ENCODE measurements at places on chromosomes 7 and 10.
A peak's percentile ranks its signal among the peaks of the same experiment; 100 is the strongest.

DNA sequence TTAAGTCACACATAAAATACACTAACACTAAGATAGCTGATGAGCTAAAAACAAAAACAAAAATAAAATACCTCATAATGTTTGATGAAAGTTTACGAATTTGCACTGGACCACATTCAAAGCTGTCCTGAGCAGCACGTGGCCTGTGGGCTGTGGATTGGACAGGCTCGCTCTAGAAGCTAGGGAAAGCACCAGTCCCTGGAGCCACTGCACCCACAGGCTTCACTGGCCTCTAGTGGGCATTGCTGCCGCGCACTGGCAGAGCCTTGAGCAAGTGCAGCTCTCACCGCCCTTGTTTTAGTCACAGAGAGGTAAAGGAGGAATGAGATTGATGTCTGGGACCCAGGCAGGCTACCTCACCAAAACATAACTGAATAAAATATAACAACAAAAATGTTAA, 67.6 kb downstream of the PAX2 start:
- no peak for DNase-seq

- DNase-seq, result peak; percentile 83
Measured at GRCh38 chr7:35906191-35906908, 105.5 kb downstream of the SEPTIN7 start.

- DNase-seq, result no peak
Measured at GRCh38 chr7:142941541-142941940, 2.3 kb downstream of the LLCFC1 start.

DNA sequence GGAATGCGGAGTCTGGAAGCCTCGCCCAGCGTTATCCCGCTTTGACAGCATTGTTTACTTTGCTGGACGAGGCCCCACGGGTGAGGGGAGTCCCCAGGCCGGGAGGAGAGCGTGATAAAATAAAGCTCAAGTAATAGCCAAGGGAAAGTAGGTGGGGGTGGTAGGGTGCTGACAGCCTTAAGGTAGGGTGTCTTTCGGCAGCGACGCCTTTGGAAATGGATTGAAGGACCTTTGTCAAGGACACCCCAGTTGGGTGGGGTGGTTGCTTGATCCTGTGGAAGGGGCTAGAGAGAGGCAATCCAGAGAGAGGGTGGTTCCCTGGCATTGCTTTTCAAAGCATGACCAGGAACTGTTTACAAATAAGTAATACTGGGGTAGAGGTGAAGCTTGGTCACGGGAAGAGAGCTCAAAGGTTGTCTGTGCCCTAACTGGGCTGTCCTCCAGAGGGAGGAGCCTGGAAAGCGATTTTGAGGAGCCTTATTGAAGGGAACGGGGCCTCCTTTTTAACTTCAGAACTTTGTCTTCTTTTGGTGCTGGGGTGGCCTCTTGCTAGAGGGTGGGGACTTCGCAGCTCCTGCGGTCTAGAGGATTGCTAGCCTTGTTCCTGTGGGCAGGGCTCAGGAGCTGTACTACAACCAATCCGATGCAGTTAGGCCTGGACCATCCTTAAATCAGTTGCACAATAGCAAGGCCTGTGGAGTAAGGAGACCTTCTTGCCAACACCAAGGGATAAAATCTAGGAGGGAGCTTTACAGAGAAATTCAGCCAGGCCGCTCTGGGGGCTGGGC, 1.3 kb downstream of the EIF4EBP2 start:
- DNase-seq, result peak; percentile 98

GRCh38 chr7:25456467-25457171, 228.3 kb upstream of the NPVF start:
- DNase-seq, result peak; percentile 13

- peak; percentile 93 for DNase-seq
Measured at GRCh38 chr10:13087986-13088618, 11.9 kb upstream of the OPTN start.
